ENCODE measurements at places on chromosomes 3 and 15.

- no peak for DNase-seq
Measured at GRCh38 chr15:78216276-78217104, 17.9 kb downstream of the ACSBG1 start.

DNA sequence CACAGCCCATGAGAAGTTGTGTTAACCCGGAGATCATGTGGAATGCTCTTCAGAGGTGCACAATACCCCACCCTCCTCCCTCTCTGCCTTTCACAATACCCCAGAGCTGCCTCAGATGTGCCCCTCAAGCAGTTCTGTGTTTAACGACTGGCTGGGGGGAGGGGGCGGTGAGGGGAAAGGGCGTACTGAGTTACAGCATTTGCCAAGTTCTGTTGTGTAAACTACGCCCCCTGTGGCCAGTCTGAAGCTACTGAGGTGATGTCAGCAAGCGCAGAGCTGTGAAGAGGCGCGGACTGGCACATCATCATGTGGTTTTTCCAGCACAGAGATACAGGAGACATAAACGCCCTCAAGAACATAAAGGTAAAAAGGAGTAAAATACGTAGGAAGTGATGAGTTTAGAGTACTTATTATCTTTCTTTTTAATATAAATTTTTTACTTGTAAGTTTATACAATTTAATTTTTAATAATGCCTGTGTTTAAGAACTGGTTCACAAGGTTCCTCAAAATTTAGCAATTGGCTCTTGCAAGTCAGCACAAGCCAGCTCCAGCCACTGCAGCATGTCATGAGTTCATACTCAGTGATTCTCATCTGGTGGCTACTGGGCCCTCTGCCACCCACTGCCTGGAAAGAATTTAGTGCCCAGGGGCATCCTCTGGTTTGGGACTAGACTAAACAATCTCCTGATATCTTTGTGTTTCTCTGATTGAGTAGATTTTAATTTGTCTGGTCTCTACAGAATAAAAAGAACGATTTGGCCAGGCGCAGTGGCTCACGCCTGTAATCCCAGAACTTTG lies 1.7 kb downstream of the EPB42 start:
- DNase-seq, result no peak

- DNase-seq, result no peak
Measured at GRCh38 chr3:66938338-66938963, 59.7 kb upstream of the KBTBD8 start.

DNA sequence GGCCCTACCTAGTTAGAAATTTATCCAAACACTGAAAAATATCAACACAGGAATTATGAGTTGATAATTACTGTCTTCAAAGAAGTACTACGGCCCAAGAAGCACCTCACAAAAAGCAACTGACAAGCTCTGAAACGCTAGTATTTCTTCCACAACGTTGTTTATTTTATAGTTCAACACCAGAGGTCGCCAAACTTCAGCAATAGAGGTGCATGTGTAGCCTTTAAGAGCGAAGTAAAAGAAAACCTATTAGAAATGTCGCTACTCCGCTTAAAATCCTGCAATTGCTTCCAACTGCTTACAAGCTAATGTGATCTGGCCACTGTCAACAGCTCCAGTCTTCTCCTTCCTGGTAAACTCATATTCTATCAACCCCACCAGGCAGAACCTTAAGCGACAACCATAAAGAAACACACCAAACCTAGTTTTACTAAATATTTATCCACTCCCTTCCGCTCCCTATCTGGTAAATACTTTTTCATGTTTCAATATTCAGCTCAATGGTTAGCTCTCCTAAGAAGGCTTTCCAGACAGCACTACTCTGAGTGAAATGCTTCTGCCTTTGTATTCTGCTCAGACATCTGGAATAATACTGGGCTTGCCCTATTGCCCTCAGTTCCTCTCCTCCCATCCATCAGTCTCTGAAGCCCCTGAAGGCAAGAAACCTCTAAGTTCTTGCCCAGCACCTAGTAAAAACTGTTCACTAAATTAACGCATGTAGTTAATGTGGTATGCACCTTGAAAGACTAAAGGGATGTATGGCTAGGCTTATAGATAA lies 110.2 kb downstream of the NR1I2 start:
- peak; percentile 0 for DNase-seq

DNA sequence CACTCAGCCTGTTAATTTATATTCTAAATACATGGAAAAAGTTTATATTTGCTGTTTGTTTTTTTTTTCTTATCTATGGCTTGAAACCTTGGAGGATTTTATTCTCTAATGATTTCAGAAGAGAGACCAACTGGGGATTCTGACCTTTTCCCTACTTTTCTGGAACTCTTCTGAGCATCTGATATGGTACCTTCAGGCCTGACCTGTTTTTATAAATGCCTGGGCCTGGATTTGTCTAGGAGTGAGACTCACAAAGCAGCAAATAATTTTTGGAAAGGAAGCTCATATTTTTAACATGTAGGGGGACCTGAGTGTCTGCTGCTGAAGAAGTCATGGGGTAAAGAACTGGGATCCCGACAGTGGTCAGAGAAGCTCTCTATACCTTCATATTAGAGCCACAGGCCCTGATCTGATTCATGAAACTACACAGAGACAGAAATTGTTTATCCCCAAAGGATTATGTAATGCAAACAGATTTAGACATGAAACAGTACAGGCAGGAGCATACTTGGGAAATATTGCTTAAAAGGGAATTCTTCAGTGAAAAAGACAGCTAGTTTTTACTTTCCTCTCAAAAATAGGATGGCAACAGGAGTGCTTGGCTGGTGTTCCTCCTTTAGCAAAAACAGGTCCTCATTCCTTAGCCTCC lies 15.9 kb downstream of the PPM1L start:
- no peak for DNase-seq

GRCh38 chr15:81612631-81613030 lies 238.6 kb upstream of the TMC3 start:
- DNase-seq, result no peak

GRCh38 chr15:31887246-31887645 lies 143.1 kb upstream of the CHRNA7 start:
- DNase-seq, result no peak

DNA sequence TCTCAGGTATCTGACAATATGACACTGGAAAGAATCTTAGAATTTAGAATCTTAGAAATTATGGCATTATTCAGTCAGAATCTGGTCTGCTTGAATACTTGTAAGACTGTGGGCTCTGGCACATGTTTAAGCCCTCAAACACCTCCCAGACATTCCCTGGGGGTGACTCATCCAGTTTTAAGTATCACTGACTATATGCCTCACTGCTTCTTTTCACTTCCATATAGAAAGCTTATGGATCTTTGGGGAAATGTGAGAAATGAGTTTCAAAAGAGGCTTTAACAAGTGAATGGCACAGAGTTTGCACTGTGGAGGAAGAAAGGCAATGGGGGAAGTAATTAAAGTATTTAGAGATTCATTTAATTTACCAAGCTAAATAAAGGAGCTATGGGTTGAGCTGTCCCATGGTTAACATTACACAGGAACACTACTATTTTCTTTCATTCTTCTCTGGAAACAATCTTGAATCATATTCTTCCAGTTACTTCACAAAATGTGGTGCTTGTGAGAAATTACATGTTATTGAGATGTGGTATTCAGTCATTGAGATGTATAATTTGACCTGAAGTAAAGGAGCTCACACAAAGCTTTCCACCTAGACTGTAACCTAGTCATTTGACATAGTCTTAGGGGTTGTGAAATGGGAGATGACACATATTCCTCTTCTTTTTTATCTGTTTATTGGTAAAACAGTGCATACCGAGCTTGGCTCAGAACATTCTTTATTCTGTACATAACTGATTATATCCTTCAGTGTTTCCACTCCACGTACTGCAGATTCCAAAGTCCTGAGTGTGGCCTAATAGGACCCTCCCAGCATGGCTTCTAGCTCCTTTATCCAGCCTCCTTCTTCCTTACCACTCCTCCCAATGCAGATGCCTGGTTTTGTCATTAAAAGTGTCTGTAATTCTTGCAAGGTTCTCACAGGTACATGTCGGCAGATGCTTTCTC lies 544.6 kb upstream of the NECTIN3 start:
- DNase-seq, result no peak

- DNase-seq, result no peak
Measured at GRCh38 chr3:184619787-184620430, 58.3 kb downstream of the EPHB3 start.

GRCh38 chr15:66231394-66232266 lies 21.9 kb downstream of the MEGF11 start:
- no peak for DNase-seq

DNA sequence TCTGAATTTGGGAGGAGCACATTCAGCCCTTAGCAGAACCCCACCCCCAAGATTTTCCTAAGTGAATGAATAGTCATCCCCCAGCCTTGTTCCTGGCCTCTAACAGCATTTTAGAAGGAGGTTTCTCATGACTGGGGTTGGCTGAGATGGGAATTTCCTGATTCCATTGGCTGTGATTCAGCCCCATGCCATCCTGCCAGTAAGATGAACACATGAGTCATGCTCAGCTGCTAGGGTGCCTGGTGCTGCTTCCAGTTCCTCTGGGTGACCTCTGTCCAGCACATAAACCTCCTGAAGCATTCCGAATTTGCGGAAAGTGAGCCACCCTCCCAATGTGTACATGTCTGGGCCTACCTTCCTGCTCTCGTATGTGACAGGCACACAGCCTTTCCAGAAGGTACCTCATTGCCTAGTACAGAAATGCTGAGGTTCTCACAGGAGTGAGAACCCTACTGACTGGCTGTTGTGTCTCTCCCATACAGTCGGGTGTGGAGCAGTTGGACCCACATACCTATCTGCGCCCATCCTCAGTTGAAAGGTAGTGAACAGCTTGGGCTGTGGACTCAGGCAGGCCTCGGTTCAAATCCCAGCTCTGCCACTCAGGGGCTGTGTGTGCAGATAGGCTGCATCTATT lies 91.7 kb downstream of the APBA2 start:
- no peak for DNase-seq

GRCh38 chr15:63436341-63436740 lies 54.7 kb upstream of the CA12 start:
- DNase-seq, result no peak

GRCh38 chr15:101348015-101348414 lies 53.0 kb upstream of the SNRPA1 start:
- DNase-seq, result no peak

DNA sequence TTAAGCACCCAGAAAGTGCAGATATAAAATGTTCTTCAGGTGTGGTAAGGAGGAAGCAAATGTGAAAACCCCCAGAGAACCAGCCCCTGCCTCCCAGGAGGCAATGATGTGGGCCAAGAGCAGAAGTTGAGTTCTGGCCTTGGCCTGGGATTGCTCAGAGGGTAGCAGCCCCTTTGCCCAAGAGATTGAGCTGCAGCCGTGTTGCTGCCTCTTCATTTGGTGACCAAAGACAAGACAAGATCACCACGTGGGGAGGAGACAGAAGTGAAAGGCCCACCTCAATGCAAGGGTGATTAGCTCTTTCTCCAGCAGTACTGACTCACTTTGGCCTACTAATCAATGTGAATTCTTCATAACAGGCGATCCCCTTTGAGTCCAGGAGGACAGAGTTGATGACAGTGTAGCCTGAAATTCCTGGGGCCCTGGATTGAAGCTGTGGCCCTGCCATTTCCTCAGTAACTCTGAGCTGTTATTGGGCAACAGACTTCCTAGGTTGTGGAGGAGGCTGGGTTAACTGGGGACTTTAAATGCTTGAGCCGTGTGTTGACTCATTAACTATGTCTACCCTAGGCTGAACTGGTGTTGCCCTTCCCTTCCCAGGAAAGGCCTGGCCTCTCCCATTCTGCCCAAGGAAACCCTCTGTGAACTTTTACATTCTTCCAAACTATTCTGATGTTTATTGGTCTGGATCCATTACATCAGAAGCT lies 86.5 kb downstream of the ST6GAL1 start:
- DNase-seq, result no peak

DNA sequence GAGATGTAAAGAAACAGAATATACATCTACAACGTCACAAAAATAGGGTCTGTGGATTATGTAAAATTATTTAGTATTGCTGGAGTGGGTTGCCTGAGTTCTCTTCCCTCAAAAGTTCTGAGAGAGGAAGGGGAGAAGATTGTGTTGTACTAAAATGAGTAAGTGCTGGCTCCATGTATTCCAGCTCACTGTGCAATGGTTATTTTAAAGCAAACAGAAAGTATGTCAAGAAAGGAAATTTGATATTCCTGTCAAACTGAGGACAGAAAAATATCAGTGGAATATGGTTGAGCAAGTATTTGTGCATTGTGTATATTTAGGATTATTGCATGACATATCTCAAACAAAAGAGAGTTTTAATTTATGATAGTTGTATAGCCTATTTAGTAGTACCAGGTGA lies 2.2 kb downstream of the TRPC1 start:
- DNase-seq, result no peak

GRCh38 chr3:133965906-133966305 lies 63.8 kb downstream of the SLCO2A1 start:
- DNase-seq, result no peak

GRCh38 chr3:64083575-64083974 lies 60.3 kb upstream of the PSMD6 start:
- no peak for DNase-seq

DNA sequence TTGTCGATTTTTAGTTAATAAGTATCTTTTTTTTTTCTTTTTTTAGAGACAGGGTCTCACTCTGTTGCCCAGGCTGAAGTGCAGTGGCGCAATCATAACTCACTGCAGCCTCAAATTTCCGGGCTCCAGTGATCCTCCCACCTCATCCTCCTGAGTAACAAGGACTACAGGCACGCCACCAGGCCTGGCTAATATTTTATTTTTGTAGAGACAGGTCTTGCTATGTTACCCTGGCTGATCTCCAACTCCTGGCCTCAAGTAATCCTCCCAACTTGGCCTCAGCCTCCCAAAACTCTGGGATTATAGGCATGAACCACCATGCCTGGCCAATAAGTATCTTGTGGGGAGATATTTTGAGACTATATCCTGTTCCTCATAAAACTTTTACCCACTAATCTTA lies 29.4 kb upstream of the ARID3B start:
- no peak for DNase-seq

DNA sequence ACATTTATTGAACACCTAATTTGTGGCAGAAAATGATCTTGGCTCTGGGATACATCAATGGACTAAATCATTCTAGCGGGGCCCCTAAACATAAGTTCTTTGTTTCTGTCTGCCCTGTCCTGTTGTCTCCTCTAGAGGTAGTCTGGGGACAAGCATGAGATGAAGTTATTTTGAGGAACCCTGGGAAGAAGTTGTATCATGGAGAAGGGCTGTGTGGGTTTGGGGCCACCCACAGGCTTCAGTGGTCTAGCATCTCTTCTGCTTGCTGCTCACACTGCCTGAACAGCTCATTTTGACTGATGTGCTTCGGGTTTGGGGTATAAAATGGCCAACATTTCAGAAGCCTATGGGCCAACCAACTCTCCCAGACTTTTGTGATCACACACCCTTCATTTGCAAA lies 50.3 kb upstream of the OSBPL11 start:
- DNase-seq, result no peak

DNA sequence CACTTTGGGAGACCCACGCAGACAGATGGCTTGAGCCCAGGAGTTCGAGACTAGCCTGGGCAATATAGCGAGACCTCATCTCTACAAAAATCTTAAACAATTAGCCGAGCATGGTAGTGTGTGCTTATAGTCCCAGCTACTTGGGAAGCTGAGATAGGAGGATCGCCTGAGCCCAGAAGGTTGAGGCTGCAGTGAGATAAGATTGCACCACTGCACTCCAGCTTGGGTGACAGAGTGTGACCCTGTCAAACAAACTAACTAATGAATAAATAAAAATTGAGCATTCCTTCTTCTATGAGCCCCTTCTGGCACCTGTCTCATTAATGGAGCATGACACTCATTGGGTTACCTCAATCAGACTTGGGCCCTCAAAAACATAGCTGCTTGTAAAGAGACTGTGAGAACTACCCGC lies 7.5 kb downstream of the ZDHHC3 start:
- DNase-seq, result no peak

- DNase-seq, result no peak
Measured at GRCh38 chr15:22942306-22942855, 37.8 kb downstream of the CYFIP1 start.

Data from effector CD8-positive, alpha-beta T cell (primary cell).